Aortic smooth muscle cell (primary cell): ENCODE measurements at places on chromosomes 6 and 20. TPM values are rescaled to one million over a fixed set of nuclear protein-coding genes. Genes with fewer than 3 reads are reported as not detected.

EPB41L2 gene
- total RNA-seq = 122 and 167 TPM in 2 replicates

PDYN gene
- under 0.01 TPM in 1 of 2 replicates, not detected in the other for total RNA-seq

ACSS2 gene
- total RNA-seq = 32.1 and 42.0 TPM in 2 replicates

TTBK1 gene
- total RNA-seq = under 0.01 TPM in 2 replicates

SAMD10 gene
- total RNA-seq = 1.2 and 1.4 TPM in 2 replicates

OPRL1 gene
- 0.40 and 1.4 TPM in 2 replicates for total RNA-seq

DEF6 gene
- under 0.01 and 0.19 TPM in 2 replicates for total RNA-seq

SLC22A16 gene
- total RNA-seq = not detected in 2 replicates

C20orf141 gene
- not detected in 2 replicates for total RNA-seq

TRMT11 gene
- 19.4 and 21.5 TPM in 2 replicates for total RNA-seq

PRSS16 gene
- not detected in 2 replicates for total RNA-seq

TMEM244 gene
- total RNA-seq = not detected in 2 replicates

KIF25 gene
- not detected in 2 replicates for total RNA-seq
